ENCODE measurements at places on chromosomes 6 and 20.

GRCh38 chr6:110643175-110643574 lies 166.8 kb upstream of the SLC22A16 start:
- no peak overlapping the region for H3K27ac ChIP-seq
- peaks cover 22% of the 10 kb centered on the region for H3K4me1 ChIP-seq
- H3K27me3 ChIP-seq, result no peaks in the 10 kb centered on the region
- DNase-seq, result no peak

GRCh38 chr6:125094563-125094962 lies 59.0 kb upstream of the TPD52L1 start:
- DNase-seq, result no peak
- no peak overlapping the region for H3K4me3 ChIP-seq

- H3K4me1 ChIP-seq, result no peaks in the 10 kb centered on the region
- no peak overlapping the region for H3K27ac ChIP-seq
Observed at GRCh38 chr6:150044621-150045145, 19.4 kb upstream of the RAET1L start.

GRCh38 chr6:104226790-104227446 lies 632.8 kb downstream of the HACE1 start:
- no peak overlapping the region for H3K4me3 ChIP-seq
- no peaks in the 10 kb centered on the region for H3K27me3 ChIP-seq
- H3K4me1 ChIP-seq, result no peaks in the 10 kb centered on the region
- DNase-seq, result no peak

GRCh38 chr6:119749335-119749734 lies 399.8 kb upstream of the MAN1A1 start:
- no peak overlapping the region for H3K4me3 ChIP-seq
- peaks cover 2% of the 10 kb centered on the region for H3K4me1 ChIP-seq
- no peaks in the 10 kb centered on the region for H3K36me3 ChIP-seq

DNA sequence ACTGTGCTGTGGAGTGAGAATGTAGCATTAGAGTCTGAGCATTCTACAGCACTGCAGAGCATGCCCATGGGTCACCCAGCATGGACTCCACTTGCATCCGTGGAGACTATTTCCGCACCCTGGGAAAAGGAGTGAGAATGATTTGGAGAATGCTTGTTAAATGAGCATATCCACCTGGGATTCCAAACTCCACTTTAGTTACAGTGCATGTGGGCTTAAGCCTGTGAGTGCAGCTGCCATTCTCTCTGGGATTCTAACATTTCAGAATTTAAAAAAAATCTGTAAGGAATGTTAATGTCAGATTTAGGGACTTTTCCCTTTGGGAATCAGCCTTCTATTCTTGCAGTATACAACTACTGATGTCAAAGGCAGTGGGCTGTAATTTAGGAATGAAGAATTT lies 33.4 kb downstream of the KIF25 start:
- H3K4me1 ChIP-seq, result peaks cover 8% of the 10 kb centered on the region
- no peak for DNase-seq
- no peak overlapping the region for H3K4me3 ChIP-seq
- peaks cover 11% of the 10 kb centered on the region for H3K27me3 ChIP-seq

- H3K36me3 ChIP-seq, result no peaks in the 10 kb centered on the region
- H3K27ac ChIP-seq, result no peak overlapping the region
- H3K4me3 ChIP-seq, result no peak overlapping the region
Observed at GRCh38 chr20:39676857-39677391, 714.8 kb downstream of the DHX35 start.

DNA sequence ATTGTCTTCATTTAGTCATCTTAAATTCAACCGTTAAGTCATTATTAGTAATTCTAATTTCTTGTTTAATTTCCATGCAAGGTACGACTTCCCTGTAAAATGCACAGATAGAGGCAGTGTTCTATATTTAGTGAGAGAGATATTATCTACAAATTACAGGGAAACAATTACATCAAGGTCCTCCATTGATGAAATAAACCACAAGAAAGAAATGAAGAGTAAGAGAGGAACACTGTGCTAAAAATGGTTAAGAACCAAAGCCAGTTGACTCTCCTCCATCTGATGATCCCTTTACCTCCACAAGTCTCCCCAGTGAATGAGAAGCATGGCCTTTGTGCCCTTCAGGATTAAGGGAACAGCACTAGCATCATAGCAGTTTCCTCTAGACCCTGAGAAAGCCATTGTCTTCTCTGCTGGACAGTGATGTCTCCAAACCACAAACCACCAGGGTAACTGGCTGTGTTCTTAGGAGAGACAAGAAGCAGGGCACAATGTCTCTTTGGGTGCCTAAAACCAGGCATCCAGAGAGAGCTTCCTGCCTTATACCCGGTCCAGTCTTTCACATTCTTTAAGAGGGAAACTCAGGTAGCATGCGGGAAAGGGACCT lies 38.1 kb downstream of the IRF4 start:
- H3K4me3 ChIP-seq, result peak overlapping the region; percentile 45
- H3K27ac ChIP-seq, result peak overlapping the region; percentile 78
- peak; percentile 38 for DNase-seq
- no peaks in the 10 kb centered on the region for H3K27me3 ChIP-seq
- no peaks in the 10 kb centered on the region for H3K36me3 ChIP-seq
- H3K4me1 ChIP-seq, result peaks cover 73% of the 10 kb centered on the region

DNA sequence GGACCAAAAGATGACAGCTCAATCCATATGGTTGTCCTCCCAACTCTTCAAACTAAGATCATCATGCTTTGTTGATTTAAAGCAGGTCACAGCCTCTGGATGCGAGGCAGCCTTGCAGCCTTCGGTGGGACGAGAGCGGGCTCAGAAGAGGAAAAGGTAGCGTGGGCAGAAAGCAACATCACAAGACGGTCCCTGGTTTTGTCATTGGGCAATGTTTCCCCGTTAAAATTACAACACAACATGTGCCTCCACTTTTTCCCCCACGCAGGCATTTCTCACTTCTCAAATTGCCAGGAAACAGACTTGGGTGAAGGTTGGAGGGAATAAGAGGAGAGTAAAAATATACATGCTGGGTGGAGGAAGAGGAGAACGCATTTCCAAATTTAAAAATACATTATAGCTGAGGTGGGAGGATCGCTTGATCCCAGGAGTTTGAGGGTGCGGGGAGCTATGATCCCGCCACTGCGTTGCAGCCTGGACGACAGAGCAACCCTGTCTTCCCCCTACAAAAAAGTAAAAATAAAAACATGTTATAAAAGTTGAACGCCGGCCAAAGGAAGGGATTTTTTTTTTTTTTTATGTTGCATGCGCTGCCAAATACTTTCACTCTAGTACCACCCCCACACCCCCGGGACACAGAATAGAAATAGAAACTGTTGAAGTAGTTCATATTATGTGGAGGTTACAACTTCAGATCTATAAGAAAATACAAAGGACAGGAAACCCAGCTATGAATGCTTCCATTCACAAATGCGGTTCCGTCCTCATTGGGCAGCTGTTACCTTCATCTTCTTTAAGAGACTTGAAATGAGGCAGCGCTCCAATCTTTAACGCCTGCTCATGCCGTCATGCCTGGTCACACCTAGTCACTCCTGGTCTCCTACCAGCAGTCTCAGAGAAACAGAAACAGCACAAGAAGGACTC lies 13.9 kb upstream of the NAA20 start:
- H3K27me3 ChIP-seq, result peaks cover 33% of the 10 kb centered on the region
- H3K36me3 ChIP-seq, result no peaks in the 10 kb centered on the region
- H3K4me3 ChIP-seq, result peak overlapping the region; percentile 52

GRCh38 chr6:116190550-116190949 lies 63.3 kb downstream of the TSPYL4 start:
- H3K36me3 ChIP-seq, result no peaks in the 10 kb centered on the region
- DNase-seq, result no peak
- H3K27me3 ChIP-seq, result no peaks in the 10 kb centered on the region

- H3K4me3 ChIP-seq, result no peak overlapping the region
- DNase-seq, result no peak
- no peaks in the 10 kb centered on the region for H3K36me3 ChIP-seq
Observed at GRCh38 chr6:12275107-12275506, 15.1 kb upstream of the EDN1 start.

DNA sequence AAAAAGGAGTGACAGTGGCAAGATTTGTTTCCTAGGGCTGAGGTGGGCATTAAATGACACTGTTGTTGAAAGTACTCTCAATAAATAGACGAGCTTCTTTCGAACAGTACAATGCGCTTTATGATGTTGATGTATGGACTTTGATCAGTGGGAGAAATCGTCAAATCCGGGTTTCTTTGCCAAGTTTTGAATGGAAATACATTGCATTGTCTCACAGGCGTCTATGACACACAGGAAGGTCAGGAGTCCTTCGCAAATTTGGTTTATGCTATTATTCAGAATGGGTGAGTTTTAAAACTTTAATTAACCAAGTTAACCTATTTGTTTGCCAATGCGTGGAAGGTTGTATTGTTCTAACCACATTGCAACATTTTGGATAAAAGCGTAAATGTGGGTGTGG lies 547.3 kb upstream of the SLC35B3 start:
- no peaks in the 10 kb centered on the region for H3K36me3 ChIP-seq
- no peak overlapping the region for H3K27ac ChIP-seq

GRCh38 chr6:167412506-167412905 lies 87.6 kb downstream of the TTLL2 start:
- H3K36me3 ChIP-seq, result no peaks in the 10 kb centered on the region
- DNase-seq, result no peak
- no peaks in the 10 kb centered on the region for H3K27me3 ChIP-seq

- no peak for DNase-seq
- no peak overlapping the region for H3K27ac ChIP-seq
- peaks cover 10% of the 10 kb centered on the region for H3K27me3 ChIP-seq
- no peaks in the 10 kb centered on the region for H3K4me1 ChIP-seq
- H3K36me3 ChIP-seq, result no peaks in the 10 kb centered on the region
Observed at GRCh38 chr20:46050885-46051284, 21.9 kb downstream of the SLC12A5 start.

- DNase-seq, result no peak
- no peaks in the 10 kb centered on the region for H3K36me3 ChIP-seq
- no peak overlapping the region for H3K4me3 ChIP-seq
- no peaks in the 10 kb centered on the region for H3K4me1 ChIP-seq
- no peak overlapping the region for H3K27ac ChIP-seq
Observed at GRCh38 chr6:5091210-5092069, 6.3 kb downstream of the PPP1R3G start.

GRCh38 chr20:31811796-31812728 lies 7.1 kb upstream of the MYLK2 start:
- DNase-seq, result no peak
- H3K4me1 ChIP-seq, result no peaks in the 10 kb centered on the region
- H3K4me3 ChIP-seq, result no peak overlapping the region

GRCh38 chr6:36786055-36786675 lies 53.1 kb downstream of the CPNE5 start:
- H3K27me3 ChIP-seq, result peaks cover 22% of the 10 kb centered on the region
- no peaks in the 10 kb centered on the region for H3K36me3 ChIP-seq
- no peak for DNase-seq
- no peak overlapping the region for H3K4me3 ChIP-seq
- peaks cover 6% of the 10 kb centered on the region for H3K4me1 ChIP-seq

DNA sequence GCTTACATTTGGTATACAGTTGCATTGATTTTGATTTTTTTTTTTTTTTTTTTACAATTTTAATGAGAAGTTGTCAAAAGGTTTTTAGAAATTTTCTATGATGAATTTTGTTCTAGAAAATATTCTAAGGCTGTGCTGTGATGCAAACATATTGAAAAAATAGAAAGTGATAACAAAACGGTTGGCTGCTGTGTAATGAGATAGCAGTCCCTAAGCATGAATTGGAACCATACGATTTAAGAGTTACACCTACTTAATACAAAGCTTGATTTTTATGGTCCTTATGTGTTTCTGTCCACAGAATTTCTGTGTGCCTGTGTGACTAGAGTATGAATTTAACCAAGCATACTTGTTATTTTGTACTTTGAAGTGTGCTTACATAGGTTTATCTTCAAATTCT lies 12.1 kb downstream of the HIVEP1 start:
- H3K27ac ChIP-seq, result no peak overlapping the region
- H3K27me3 ChIP-seq, result no peaks in the 10 kb centered on the region
- H3K4me3 ChIP-seq, result no peak overlapping the region
- DNase-seq, result no peak

Measured in T-helper 2 cell treated with Interferon-gamma antibody and Interleukin-4, amounts not matched to agents 5 μg/mL and 100 μg/mL, for 36 hours (primary cell).